ENCODE measurements at places on chromosomes 7 and 10. TPM values are rescaled to one million over a fixed set of nuclear protein-coding genes. Genes with fewer than 3 reads are reported as not detected.

NACAD gene
- 0.44 TPM for total RNA-seq

CHST3 gene
- total RNA-seq = 5.4 TPM

FRG2B gene
- not detected for total RNA-seq

EBLN1 gene
- total RNA-seq = not detected

PTTG1IP2 gene
- not detected for total RNA-seq

SFMBT2 gene
- total RNA-seq = 0.65 TPM

KEL gene
- not detected for total RNA-seq

OPALIN gene
- total RNA-seq = not detected
